Activated naive CD4-positive, alpha-beta T cell (primary cell): ENCODE measurements at places on chromosomes 3 and 15.

DNA sequence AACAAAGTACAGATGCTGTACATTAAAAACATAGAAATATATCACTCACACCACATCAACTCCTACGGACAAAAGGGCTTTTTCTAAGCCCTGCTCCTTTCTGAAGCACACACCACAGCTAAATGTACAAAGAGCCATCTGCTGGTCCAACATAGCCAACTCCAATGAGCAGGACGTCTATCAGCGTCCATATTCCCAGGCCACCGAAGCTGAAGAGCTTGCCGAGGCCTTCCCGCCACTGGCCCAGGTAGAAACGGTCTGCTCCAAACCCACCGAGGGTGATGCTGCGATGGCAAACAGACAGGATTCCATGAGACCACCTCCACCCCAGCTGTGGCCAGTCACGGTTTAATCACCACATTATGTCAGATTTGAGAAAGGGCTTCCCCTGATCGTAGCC, 9.8 kb downstream of the TM2D3 start:
- no peak for DNase-seq

DNA sequence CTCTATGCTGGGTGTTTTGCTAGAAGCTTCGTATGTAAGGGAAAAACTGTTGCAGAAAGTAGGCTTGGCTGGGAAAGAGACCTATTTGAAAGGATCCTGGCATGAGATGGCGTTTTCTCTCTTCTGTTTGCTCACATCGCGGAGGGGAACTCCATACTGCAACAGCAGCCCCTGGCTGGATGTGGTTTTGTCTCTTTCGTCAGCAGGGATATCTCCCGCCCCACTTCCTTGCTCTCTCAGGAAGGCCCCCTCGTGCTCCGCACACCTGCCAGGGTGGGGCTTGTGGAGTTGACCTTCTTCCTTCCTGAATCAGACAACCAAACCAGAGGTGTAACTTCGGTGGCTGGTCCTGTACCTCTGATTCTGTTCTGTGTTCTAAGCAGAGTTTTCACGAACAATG, 26.4 kb upstream of the MYZAP start:
- no peak for DNase-seq

DNA sequence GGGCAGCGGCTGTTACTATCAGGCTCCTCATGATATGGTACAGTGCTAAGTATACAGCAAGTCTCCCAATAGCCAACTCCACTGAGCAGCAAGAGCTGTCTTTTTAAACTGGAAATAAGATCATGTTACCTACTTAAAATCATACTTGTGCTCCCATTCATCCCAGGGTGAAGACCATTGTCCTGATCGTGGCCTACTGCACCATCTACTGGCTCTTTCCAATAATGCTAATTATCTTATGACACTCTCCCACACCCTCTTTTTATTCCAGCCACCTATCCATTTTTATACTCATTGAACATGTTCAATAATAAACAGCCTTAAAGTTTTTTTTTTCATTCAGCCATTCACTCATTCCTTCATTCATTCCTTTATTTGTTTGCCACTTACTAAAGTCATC, 117.7 kb downstream of the GBE1 start:
- no peak for DNase-seq

DNA sequence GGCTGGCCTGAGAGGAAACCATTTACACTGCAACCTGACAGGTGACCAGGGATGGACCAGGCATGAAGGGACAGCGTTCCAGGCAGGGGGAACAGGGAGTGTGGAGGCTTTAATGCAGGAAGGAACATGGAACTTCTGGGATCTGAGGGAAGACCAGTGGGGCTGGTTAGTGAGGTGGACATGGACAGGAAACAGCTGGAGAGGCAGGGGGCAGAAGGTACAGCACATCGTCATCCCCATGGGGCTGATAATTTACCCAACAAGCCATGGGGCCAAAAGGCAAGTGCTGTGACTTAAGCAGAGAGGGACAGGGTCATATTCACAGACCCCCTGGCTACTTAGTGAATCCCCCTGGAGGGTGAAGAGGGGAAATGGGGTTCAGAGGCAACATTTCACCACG, 77.0 kb upstream of the LARS2 start:
- no peak for DNase-seq

DNA sequence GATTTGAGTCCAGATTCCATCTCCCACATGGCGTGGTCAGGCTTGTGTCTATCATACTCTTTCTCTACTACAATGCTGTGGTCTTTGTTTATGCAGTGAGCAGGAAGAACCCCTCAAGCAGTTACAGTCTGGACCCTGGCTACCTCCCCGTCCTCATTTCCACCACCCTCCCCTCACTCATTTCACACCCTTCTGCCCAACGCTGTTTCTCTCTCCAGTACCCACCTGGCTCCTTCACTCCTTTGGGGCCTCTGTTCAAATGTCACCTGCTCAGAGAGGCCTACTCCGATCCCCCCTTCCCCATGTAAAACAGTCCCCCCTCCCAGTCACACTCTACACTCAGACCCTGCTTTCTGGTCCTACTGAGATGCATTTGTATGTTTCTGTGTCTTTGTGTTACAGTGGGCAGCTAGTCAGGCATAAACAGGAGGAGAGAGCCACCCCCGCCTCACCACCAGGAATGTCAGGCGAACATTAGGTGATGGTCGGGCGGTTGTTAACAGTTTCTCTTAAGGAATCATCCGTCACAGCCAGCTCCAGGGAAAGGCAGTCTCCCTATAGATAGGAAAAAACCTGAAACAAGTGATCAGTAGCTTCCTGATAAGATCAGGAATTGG, 53.7 kb upstream of the CA12 start:
- no peak for DNase-seq

DNA sequence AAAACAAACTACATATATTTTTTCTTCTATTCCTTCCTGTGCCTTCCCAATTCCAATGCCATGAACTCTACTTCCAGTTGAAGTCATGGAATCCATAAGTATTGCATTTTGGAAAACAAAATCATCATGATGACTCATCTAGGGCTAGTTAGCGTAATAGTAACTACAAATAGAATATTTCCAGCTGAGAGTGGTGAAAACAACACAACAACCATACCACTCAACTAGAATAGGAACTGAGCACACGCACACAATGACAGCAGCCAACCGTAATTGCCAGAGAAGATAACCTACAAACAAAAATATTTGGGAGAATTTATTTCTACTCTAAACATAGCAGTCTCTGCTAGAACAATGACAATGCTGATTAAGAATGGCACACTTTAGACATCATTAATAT, 225.9 kb downstream of the FGF12 start:
- no peak for DNase-seq

- no peak for DNase-seq
Measured at GRCh38 chr3:173463250-173463649, 65.7 kb downstream of the NLGN1 start.

GRCh38 chr15:23797747-23798446, 110.8 kb upstream of the NDN start:
- DNase-seq: no peak

DNA sequence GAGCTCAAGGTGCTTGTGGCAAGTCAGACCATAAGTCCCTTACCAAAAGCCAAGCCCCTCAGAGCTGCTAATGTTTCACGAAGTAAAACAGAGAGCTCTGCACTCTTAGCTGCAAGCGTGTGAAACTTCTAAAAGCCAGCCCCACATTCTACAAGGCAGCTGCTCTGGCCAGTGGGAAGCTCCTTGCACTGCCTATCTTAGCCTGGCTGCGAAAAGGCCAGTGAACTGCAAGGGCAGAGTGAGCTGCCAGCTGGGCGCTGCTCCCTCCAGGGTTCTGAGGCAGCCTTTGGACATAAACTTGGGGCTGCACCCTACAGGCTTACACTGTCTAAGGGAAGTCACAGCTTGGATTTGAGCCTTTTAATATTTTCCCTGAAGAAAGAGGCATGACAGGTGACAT, 2.2 kb upstream of the MUSTN1 start:
- DNase-seq: no peak

DNA sequence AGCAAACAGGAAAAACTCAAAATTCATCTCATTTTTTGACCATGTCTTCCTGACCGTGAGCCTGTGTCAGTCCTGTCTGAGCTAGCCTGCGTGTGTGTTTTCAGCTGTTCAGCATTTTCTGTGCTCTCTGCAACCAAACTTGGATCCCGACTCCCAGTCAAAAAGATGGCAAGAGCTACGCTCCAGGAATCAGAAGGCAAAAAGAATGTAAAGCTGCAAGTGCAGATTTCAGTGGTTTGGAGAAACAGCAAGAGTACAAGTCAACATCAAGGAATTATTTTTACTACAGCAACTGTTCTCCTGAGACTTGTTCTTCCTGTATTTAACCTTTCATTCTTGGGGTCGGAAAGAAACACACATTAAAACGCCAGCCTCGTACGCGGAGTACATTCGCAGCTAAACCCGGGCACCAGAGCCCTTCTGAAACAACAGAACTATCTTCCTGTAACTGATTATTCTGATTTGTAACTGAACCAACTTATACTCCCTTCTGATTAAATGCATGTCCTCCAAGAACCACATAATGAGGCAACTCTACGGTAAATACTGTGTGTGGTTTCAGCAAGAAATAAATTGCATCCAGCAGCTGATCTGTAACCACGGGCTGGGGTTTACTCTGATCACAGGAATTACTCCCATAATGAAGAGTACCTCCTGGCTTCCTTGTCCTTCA, 107.4 kb downstream of the LRIG1 start:
- DNase-seq: no peak

DNA sequence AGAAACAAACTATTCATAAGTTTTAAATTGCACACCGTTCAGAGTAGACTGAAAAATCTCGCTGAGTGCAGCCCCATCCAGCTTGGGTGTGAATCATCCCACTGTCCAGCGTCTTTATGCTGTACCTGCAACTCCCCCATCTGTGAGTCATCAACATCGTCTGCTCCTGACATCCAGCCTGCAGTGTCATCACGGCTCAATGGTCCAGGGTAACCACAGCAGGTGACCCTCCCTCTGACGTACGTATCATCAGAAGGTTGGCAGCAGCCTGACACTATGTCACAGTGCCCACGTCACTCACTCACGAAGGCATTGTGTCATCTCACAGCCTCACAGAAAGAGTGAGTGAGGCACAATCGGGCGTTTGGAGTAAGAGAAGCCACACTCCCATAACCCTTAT, 65.2 kb downstream of the TPRA1 start:
- no peak for DNase-seq

- DNase-seq: no peak
Measured at GRCh38 chr3:36686516-36686915, 77.8 kb downstream of the DCLK3 start.

DNA sequence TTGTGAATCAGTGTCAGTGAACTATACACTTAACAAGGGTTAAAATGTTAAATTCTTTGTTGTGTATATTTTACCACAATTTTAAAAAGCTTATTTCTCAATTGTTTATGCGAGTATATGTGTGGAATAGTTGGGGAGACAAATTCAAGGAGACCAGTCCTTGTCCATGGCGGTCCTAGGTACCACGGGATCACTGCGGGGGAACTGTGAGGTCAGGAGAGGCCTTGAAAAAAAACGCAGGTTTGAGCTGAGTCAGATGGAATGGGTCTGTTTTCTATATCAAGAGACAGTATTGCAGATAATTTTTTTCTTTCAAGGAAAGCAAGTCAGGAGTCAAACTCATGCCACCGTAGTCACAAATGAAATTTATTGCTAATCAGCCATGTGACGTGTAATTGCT, 18.5 kb downstream of the IGF1R start:
- no peak for DNase-seq

DNA sequence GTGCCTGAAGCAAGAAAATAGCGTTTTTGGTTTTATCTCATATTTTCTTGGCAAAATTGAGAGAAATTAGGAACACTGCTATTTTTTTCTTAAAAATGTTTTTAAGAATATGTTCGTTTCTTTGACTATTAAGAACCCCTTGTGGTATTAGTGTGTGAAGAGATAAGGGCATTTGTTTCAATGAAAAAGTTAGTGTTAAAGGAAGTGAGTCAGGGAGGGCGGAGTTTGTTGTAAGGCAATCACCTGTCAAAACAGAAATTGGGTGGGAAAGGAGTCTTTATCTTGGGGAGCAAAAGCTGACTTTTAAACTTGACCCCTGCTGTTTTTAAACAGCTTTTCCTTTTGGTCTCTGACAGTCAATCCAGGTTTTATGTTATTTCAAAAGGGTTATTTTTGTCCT, 4.2 kb downstream of the RAP2B start:
- no peak for DNase-seq

DNA sequence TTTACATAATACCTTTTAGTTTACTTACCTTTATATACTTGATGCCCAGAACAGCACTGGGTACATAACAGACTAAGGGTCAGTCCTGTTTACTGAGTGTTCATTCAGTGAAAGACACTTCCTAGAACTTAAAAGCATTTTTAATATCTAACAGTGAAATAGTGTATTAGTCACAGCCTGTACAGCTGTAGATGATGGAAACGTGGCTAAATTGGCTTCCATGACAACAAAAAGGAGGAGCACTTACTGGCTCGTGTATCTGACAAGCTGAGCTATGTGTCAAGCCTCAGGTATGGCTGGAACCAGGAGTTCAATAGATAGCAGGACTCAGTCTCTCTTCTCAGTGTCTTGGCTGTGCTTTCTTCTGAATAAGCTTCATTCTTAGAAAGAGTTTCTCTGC, 40.2 kb downstream of the CMTM8 start:
- no peak for DNase-seq

GRCh38 chr3:157087780-157088600, 72.0 kb downstream of the CCNL1 start:
- DNase-seq: no peak

- no peak for DNase-seq
Measured at GRCh38 chr3:129384594-129385323, 43.7 kb downstream of the EFCAB12 start.

DNA sequence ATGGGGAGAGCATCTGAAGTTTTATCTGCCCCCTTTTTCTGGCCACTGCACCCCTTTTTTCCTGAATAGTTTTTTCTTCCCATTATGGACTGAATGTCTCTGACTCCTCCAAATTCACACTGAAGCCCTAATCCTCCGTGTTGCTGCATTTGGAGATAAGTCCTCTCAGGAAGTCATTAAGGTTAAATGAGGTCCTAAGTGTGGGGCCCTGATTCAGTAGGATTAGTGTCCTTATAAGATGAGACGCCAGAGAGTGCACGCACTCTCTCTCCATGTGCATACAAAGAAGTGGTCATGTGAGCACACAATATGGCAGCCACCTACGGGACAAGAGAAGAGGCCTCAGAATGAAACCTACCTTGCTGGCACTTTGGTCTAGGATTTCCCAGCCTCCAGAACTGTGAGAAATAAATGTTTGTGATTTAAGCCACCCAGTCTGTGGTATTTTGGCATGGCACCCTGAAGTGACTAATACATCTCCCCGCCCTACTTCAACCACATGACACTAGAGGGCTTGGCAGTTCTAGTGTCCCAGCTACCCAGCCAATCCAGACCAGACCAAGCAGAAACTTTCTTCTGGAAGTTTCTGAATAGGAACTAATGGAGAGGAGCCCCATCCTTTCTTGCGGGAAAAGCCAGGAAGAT, 191.3 kb downstream of the PDE8A start:
- DNase-seq: no peak
